ENCODE measurements at places on chromosomes 12 and 14.

DNA sequence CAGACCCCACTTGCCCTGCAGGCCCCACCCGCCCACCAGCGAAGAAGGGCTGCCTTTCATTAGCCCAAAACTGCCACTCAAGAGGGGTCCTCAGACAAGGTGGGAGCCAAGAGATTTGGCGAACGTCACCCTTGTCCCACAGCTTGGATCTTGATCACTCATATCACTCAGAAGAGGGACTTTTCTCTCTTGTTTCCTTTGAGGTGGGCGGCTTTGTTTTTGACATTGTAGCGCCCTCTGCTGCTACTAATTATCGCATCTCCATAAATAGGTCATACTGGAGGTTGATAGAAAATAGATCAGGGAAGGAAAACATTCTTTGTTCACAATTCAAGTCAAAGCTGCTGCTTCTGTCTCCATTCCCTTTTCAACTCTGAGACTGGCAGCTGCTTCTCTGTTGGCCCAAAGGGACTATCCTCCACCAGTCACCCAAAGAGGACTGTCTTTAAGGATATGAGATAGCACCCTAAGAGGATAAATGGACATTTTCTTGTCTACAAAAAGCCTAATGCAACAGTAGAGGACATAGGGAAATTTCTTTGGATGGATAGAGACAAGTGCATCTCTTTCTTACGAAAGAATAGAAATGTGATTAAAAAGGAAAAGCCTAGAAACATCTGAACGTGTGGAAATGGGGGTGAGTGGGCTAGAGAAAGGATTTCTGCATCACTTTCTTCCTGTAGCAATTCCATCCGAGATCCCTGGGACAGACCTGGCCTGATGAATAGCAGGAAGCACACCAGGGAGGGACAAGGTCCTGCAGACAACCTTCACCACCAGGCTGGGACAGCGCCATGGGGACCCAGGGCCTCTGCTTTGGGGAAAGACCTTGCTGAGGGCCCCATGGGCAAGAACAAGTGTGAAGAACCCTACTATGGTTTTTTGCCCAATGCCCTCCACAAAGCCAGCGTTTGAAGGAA, 115.8 kb downstream of the DAD1 start:
- no peak for DNase-seq

- no peak for DNase-seq
Observed at GRCh38 chr14:74545386-74545785, 51.8 kb downstream of the ISCA2 start.

- DNase-seq = no peak
Observed at GRCh38 chr12:22994316-22994675, 369.3 kb downstream of the ETNK1 start.

DNA sequence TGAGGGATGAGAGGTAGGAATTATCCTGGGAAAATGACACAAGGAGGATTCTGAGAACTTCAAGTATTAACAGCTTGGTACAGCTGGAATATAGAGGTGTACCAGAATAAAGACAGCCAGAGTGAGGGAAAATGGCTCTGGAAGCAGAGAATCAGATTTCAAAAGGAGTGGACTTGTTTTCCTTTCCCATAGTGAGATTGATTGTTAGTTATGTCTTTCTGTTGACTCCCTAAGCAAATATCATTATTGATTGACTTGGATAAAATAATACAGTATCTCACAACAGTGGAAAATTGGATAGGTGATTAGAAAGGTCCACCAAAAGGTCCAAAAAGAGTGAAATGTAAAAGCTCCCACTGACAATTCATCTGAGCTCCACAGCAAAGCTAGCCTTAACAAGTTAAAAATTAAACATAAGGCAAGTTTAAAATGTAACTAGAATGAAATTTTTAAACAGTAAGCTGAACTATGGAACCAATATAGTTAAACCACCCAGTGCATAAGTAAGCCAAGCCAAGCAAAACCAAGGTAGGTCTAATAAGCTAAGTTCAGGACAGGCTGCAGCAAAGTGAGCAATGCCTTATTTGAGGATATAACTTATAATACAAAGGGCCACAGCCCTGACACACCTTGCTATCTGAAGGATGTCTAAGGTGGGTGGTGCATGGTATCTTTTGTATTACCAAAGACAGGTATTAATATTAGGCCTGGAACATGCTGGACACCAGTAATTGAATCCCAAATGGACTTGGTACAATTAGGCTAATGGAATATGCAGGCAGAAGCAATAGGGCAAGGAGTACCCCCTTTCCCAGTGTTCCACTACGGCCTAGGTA, 21.8 kb downstream of the ENTPD5 start:
- DNase-seq = no peak

DNA sequence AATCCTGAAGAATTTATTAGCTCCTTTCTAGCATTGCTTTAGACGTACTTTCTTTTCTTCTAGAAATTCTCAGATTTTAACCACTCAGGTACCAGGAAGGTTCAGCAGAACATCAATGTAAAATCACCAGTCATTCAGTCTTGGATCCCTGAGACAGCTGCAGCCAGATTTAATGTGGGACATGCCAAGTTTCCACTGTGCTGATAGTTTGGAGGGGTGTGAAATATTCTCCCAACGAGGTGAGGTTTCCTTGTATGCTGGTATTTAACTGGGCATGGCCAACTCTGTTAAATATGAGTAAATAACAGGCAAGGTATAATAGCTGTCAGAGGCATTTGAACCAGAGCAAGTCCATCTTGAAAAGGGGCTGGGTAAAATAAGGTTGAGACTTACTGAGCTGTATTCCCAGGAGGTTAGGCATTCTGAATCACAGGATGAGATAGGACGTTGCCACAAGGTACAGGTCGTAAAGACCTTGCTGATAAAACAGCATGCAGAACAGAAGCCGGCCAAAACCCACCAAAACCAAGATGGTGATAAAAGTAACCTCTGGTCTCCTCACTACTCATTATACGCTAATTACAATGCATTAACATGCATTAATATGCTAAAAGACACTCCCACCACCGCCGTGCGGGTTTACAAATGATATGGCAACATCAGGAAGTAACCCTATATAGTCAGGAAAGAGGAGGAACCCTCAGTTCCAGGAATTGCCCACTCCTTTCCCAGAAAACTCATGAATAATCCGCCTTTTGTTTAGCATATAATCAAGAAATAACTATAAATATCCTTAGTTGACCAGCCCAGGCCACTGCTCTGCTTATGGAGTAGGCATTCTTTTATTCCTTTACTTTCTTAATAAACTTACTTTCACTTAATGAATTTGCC, 75.2 kb upstream of the RASSF8 start:
- DNase-seq = no peak

GRCh38 chr12:118391424-118391823, 15.1 kb downstream of the SUDS3 start:
- no peak for DNase-seq

GRCh38 chr12:47954467-47955045, 8.8 kb upstream of the TMEM106C start:
- no peak for DNase-seq

DNA sequence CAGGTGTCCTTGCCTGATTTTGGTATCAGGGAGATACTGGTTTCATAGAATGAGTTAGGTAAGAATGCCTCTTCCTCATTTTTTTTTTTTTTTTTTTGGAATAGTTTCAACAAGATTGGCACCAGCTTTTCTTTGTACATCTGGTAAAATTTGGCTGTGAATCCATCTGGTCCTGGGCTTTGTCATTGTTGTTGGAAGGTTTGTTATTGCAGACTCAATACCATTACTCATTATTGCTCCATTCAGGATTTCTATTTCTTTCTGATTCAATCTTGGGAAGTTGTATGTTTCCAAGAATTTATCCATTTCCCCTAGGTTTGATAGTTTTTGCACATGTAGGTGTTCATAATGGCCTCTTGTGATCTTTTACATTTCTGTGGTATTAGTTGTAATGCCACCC, 126.0 kb upstream of the KITLG start:
- DNase-seq = no peak

DNA sequence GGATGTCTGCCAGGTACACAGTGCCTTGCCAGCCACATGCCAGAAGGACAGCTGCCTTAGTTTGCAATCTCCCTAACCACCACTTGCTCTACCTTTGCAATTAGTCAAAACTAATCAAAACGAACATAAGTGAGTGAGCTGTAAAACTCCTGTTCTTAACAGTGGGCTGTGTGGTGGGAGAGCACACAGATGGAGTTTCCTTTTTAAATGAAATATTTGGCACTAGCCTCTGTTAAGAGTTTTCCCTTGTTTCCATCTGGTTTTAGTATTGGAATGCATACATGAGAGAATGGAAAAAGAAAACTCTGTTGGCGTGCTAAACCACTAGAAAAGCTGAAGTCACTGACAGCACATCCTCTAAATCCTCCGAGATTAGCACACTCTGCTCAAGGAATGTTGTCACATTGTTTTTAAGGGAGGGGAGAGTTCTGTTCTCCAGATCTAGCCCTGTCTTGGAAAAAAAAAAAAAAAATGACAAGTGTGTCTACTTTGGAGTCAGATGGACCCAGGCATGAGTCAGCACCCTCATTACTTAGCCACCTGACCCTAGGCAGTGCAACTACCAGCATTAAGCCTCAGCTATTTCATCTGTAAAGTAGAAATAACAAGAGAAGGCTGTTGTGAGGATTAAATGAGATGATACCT, 83.9 kb downstream of the STXBP6 start:
- peak; percentile 91 for DNase-seq

DNA sequence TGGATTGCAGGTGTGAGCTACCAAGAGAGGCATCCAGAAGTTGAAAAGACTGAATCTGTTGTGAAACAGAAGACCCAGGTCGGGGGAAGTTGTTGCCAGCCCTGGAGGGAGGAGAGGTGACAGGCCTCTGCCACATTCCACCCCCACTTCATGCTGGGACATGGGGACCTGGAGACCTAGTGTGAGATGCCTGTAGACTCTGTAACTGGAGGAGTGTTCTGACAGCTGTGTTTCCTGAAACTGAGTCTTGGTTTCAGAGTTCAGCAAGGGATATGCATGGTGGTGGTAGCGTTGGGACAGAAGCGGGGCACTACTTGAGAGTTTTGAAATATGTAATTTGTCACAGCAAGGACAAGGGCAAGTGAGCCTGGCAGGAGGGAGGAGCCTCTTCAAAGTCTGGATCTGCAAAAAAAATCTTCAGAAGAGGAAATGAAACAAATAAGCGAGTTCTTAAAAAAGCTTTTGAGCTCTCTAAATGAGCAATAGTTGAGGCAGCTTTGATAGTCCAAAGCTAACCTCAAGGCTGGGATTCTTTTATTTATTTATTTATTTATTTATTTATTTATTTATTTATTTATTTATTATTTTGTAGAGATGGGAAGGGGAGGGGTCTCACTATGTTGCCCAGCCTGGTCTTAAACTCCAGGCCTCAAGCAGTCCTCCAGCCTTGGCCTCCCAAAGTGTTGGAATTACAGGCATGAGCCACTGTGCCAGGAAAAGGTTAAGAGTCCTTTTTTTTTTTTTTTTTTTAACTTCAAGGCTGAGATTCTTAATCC, 58.9 kb upstream of the EEA1 start:
- DNase-seq = no peak

GRCh38 chr14:89036371-89036770, 211.9 kb downstream of the TTC8 start:
- DNase-seq = no peak

- no peak for DNase-seq
Observed at GRCh38 chr14:37565550-37565949, 29.5 kb downstream of the FOXA1 start.

DNA sequence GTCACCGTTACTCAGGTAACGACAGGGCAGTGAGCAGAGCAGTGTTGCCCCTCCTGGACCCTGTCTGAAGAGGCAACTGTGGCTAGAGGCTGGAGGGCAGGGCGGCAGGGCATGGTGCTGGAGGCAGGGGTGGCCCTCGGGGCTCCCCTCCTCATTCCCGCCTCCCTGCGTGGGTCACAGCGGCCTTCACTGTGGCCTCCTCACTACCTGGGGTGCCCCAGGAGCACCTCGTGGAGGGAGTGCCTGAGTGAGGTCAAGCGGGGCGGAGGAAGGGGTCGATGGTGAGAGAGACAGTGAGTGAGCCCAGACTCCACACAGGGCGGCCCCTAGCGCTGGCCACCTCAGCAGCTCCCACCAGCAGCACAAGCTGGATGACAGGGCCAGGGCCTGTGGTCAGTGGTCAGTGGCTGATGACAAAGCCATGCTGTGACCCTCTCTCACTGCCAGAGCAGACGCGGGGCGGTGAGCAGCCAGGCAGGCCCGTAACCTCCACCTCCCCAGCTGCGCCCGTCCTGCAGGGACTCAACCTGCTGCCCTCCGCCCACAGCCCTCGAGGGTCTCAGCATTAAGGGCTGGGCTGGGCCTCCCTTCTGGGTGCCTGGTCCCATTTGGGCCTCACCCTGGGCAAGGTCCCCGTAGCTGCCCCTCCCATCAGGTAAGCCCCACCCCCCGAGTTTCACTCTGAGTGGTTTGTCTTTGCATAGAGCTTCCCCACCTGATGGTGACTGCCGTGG, 17.8 kb downstream of the GPR132 start:
- no peak for DNase-seq

GRCh38 chr12:57237596-57237931, 8.1 kb downstream of the SHMT2 start:
- no peak for DNase-seq

DNA sequence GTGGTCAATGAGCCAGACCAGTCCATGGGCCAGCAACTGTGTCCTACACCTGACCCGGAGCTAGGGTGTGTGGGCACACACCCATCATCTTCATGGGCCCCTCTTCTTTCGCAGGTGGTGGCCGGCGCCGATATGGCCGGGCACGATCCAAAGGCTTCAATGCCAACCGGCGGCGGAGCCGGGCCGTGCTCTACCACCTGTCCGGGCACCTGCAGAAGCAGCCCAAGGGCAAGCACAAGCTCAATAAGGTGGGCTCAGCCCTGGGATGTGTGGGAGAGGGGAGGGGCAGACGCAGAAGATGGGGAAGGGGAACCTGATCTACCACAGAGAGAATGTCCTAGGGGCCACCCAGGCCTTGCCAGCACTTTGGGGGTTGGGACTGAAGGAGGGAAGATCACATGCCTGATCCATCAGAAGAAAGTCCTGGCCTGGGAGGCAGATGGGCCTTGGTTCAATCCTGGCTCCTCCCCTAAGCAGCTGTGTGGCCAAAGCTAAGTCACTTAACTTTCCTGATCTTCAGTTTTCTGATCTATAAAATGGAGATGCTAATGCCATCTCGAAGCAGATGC, 3.8 kb downstream of the KCNH3 start:
- DNase-seq = no peak

DNA sequence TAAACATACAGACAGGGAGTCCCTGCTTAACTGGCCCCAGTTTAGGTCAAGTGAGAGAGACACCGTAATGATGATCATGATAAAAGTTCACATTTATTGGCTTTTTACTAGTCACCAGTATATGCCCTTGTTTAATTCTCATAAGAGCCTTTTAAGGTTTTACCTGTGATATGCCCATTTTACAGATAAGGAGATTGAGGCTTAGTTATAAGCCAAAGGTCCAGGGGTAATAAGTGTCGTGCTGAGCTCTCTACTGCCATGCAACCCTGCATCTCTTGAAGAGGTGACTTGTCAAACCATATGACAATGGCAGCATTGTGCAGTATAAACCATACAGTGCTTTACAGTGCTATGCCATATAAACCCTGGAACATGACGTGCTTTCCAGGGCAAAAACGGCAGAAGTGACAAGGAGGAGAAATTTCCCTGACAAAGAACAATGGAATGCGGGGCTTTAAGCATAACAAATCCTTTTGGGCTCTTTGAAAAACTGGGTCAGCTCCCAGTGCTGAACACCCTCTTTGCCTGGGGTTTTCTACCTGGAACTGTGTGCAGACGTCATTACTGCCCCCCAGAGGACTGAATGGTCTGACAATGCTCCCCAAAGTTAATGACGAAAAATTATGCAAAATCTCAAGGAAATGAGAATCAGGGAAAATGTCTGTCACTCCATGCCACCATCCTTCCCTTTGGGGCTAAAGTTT, 59.7 kb upstream of the C14orf132 start:
- DNase-seq = no peak

Data from fibroblast of skin of left biceps (primary cell).